NCI-H526 (cell line): ENCODE measurements at places on chromosomes 2 and 18.

DNA sequence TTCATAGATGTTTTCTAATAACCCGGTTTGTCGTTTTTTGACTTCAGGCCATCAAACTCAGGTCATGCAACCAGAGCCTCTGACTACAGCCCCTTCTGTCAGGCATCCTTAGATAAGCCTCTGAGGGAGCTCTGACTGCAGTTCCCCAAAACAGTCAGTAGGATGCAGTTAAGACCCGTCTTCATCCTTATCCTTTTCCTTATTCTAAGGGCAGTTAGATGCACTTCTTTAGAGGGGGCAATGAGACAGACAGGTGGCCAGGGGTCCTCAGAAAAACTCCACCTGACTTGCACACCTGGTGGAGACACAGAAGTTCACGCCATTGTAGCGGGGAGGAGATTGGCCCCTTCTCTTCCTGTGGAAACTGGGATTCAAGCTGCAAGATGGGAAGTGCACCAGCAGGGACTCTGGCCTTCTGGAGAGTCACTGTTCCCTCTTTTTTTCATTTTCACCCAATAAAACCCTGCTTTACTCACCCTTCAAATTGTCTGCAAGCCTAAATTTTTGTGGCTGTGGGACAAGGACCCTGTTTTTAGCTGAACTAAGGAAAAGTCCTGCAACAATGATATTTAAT lies 104.8 kb upstream of the TFPI start:
- peak; percentile 8 for DNase-seq

- no peak for DNase-seq
Measured at GRCh38 chr18:33870059-33870458, 292.0 kb downstream of the ASXL3 start.

DNA sequence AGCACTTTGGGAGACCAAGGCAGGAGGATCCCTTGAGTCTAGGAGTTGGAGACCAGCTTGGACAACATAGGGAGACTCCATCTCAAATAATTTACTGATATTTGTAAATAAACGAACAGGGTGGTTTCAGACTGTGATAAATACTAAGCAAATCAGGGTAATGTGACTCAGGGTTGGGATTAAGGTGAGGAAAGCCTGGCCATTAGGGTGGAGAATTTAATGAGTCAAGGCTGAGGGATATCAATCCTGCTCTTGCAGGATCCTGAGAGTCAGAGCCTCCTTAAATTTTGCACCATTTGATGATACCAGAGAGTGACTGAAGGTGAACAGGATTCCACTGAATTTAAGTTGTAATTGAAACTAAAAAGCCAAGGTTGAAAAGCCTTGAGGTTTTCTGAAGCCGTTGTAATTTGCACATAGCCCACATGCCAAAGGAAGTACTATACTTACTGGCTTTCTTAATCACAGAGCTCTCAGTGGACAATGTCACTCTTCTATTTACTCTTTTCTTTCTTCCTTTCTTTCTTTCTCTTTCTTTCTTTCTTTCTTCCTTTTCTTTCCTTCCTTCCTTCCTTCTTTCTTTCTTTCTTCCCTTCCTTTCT lies 28.6 kb upstream of the AP1S3 start:
- DNase-seq = no peak

DNA sequence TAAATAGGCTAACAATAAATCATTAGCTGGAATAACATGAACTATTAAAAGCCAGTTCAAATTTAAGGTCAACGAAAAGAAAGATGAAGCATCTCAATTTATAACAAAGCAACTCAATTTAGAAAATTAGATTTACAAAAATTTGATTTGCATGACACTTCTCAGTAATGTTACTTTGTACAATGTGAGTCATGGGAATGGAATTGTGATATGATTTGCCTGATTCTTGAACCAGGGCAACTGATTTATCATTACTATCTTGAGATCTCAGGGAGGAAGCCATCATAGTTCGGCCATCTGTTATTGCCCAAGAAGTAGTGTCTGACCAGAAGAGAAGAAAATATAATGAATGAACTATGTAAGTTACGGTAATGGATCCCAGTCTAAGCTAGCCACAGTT lies 193.1 kb downstream of the RIT2 start:
- no peak for DNase-seq

- DNase-seq = no peak
Measured at GRCh38 chr2:192148620-192149321, 46.0 kb downstream of the TMEFF2 start.
